Stimulated activated CD4-positive, alpha-beta T cell treated with anti-CD3 and anti-CD28 coated beads, Interleukin-12 subunit alpha, Interleukin-12 subunit beta, amount 100 ng/mL, for 48 hours (primary cell): ENCODE measurements at places on chromosomes 5 and 9.

DNA sequence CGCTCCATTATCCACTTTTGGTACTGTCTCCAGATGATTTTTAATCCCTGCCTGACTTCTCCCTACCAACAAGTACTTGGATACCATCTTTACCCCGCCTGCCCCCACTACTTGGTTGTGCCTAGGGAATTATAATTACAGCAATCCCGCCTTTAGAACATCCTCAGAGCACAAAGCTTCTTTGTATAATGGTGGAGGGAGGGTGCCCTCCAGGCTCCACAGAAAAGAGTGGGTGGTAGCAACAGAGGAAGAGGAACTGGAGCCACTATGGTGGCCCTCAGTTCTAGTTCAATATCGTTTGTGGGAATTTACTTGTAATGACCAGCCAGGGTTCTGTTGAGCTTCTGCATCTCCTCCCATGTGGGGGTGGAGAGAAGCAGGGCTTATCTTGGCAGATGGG, 79.0 kb upstream of the RNF38 start:
- no peak for DNase-seq

DNA sequence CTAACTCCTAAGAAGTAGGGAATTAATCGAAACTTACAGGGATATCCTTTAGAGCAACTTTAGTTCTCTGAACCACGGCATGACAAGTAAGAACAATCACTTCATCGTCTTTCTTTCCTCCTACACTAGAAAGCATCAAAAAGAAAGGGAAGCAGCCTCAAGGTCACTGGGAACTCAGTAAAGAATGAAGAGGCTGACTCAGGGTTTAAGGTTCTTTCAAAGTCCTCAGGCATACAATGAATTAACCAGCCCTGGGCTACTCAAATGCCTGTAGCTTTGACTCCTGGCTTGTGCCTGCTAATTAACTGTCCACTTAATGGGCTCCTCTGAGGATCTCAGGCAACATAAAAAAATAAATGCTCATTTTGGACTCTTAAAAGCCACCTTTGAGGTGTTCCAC, 102.0 kb downstream of the TRIM32 start:
- DNase-seq: no peak

- DNase-seq: no peak
These were observed 11.4 kb downstream of the OCLN start for GRCh38 chr5:69504036-69504435.

- DNase-seq: no peak
These were observed 18.6 kb upstream of the OLFM1 start for GRCh38 chr9:135068776-135069415.

GRCh38 chr9:36878986-36879982, 154.8 kb downstream of the PAX5 start:
- no peak for DNase-seq

GRCh38 chr9:14530841-14531240, 162.4 kb downstream of the ZDHHC21 start:
- DNase-seq: no peak

GRCh38 chr5:172064766-172065165, 58.3 kb upstream of the FBXW11 start:
- no peak for DNase-seq

GRCh38 chr5:102229685-102230084, 66.4 kb downstream of the SLCO4C1 start:
- no peak for DNase-seq

DNA sequence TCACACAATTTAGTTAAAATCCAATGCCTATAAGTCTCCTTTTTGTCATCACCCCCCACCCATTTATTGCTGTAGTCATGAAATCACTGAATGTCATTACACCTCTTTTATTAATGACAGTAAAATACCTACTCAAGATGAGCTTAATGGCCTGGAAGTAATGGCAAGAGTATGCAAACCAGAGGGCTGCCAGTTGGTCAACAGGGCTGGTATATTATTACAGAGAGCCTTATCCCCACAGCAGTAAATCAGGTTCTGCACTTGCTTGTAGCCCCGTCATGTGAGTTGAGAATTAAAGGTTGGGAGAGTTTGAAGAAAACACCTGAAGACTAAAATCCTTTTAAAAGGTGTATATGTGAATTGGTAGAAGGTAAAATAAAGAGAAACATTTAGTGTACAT, 372.4 kb downstream of the MAT2B start:
- no peak for DNase-seq

GRCh38 chr9:33153666-33154065, 13.5 kb downstream of the B4GALT1 start:
- DNase-seq: no peak

DNA sequence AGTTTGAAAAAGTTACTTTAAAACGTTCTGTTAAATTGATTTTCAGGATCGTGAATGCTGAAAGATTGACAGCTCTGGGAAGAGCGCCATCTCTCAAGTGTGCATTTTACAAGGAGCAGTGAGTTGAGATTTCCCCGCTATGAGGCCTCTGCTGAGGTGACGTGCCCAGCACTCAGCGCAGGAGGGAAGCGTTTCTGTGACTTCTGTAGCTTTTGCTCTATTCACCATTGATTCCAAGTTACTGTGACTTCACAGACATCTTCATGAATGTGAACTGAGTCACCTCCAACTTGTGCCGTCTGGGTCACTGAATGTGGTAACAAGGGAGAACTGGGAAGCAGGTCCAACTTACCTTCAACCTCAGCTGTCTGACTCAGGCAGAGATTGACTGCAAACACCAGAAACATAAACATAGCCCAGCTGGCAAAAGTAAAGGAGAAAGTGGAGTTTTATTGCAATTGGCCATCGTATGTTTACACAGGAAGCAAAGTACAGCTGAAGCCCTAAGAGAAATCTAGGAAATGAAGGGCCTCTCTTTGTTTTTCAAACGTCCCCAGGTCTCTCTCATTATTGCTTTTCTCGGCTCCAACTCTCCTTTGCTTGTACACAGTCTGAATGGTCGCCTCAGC, 428.8 kb upstream of the CLINT1 start:
- DNase-seq: no peak
